Breast epithelium (tissue), 4 donors: ENCODE measurements at places on chromosomes 1 and 21.

GRCh38 chr1:151133018-151133806 is 13.2 kb downstream of the SEMA6C start:
- DNase-seq = no peak
- H3K4me3 ChIP-seq = peak overlapping the region; percentile 71
- no peaks in the 10 kb centered on the region for H3K27me3 ChIP-seq
- H3K36me3 ChIP-seq = no peaks in the 10 kb centered on the region
- H3K27ac ChIP-seq = no peak overlapping the region

- H3K27me3 ChIP-seq = no peaks in the 10 kb centered on the region
- no peak for DNase-seq
- H3K4me1 ChIP-seq = no peaks in the 10 kb centered on the region
- H3K27ac ChIP-seq = no peak overlapping the region
Measured at GRCh38 chr1:24505816-24506215, 3.2 kb downstream of the RCAN3 start.

- H3K36me3 ChIP-seq = no peaks in the 10 kb centered on the region
- H3K4me3 ChIP-seq = no peak overlapping the region
- H3K27ac ChIP-seq = no peak overlapping the region
- peaks cover 41% of the 10 kb centered on the region for H3K27me3 ChIP-seq
- no peak for DNase-seq
- H3K4me1 ChIP-seq = no peaks in the 10 kb centered on the region
Measured at GRCh38 chr1:18819986-18820790, 39.3 kb downstream of the TAS1R2 start.

GRCh38 chr21:9758141-9758540 is 763.2 kb upstream of the TPTE start:
- H3K36me3 ChIP-seq = no peaks in the 10 kb centered on the region
- H3K4me1 ChIP-seq = no peaks in the 10 kb centered on the region
- H3K27me3 ChIP-seq = no peaks in the 10 kb centered on the region

- no peaks in the 10 kb centered on the region for H3K4me1 ChIP-seq
- no peaks in the 10 kb centered on the region for H3K36me3 ChIP-seq
- no peaks in the 10 kb centered on the region for H3K27me3 ChIP-seq
- no peak overlapping the region for H3K4me3 ChIP-seq
Measured at GRCh38 chr1:24364975-24365678, 46.0 kb downstream of the GRHL3 start.

DNA sequence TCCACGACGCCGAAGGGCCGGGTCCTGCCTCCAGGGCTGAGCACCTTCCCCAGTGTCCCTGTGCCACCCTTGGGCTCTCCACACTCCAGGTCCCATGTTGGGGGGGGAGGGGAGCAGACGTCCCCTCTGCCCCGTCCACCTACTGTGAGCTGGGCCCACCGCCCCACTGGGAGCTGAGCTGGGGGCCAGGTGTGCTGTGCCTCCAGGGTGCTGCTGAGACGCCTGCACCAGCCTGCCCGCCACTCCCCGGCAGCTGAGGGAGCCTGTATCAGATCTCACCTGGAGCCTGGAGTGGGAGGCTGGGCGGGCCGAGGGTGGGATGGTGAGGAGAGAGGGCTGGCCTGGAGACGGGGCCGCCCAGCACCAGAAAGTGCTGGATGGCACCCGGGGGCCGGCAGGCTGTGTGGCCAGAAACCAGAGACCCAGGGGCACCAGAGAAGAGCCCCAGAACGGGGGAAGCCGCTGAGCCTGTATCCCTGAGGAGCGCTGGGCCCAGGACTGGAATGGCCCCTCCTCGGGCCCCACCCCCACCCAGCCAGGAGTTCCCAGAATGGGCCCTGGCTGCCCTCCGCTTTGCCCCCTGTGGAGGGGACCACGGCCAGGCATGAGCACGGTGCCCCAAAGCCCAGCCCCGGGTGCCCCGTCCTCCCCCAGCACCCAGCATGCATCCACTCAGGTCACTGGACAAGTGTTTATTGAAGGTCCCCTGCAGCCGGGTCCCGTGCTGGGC is 3.4 kb downstream of the TNFRSF18 start:
- no peak overlapping the region for H3K27ac ChIP-seq
- no peak overlapping the region for H3K4me3 ChIP-seq
- no peaks in the 10 kb centered on the region for H3K27me3 ChIP-seq
- H3K36me3 ChIP-seq = no peaks in the 10 kb centered on the region
- no peaks in the 10 kb centered on the region for H3K4me1 ChIP-seq

DNA sequence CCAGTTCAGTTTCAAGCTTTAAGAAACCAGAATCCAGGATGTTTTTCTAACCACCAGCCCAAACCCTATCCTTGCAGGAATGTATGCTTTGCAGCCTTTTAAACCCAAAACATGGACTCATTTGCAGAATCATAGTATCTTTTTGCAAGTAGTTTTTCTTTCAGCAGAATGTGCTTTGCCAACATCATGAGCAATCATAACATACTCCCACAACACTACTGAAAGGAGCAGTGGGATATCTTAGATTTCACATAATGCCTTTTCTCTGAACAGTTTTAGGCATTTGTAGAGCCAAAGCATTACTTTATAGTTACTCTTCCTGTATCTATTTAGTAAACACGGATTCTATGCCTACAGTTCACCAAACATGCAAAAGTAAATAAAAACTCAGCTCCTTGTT is 10.0 kb upstream of the SH2D2A start:
- no peak overlapping the region for H3K27ac ChIP-seq
- H3K36me3 ChIP-seq = no peaks in the 10 kb centered on the region
- DNase-seq = no peak

DNA sequence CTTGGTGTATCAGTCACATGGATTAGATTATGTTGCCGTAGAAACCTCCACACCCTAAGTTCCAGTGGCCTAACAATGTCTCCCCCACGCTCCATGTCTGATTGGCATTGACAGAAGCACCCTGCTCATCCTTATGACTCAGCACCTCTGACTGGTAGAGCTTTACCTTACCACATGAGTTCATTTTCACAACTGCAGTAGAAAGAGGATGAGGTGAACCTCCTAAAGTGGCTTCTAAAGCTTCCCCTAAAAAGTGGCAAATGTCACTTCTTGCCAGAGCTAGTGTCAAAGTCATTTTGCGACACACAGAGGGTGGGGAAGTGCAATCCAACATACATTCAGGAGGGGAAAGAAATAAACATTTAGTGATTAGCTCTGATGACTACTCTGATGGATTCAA is 30.6 kb upstream of the LYPD8 start:
- peaks cover 3% of the 10 kb centered on the region for H3K27me3 ChIP-seq
- no peak overlapping the region for H3K27ac ChIP-seq
- no peaks in the 10 kb centered on the region for H3K4me1 ChIP-seq
- no peak for DNase-seq
- no peak overlapping the region for H3K4me3 ChIP-seq

GRCh38 chr1:3609769-3610526 is 1.4 kb downstream of the MEGF6 start:
- H3K4me1 ChIP-seq = peaks cover 15% of the 10 kb centered on the region
- no peak for DNase-seq
- no peaks in the 10 kb centered on the region for H3K36me3 ChIP-seq
- peak overlapping the region; percentile 71 for H3K4me3 ChIP-seq
